ENCODE measurements at places on chromosomes 4 and X.

GRCh38 chrX:21770631-21771321 is 12.9 kb upstream of the SMPX start:
- DNase-seq = no peak

- no peak for DNase-seq
Observed at GRCh38 chrX:103518571-103518970, 718 bp downstream of the RAB40A start.

GRCh38 chr4:163161536-163162205 is 5.0 kb downstream of the NAF1 start:
- DNase-seq = no peak

- DNase-seq = no peak
Observed at GRCh38 chr4:88791274-88791673, 93.6 kb upstream of the NAP1L5 start.

DNA sequence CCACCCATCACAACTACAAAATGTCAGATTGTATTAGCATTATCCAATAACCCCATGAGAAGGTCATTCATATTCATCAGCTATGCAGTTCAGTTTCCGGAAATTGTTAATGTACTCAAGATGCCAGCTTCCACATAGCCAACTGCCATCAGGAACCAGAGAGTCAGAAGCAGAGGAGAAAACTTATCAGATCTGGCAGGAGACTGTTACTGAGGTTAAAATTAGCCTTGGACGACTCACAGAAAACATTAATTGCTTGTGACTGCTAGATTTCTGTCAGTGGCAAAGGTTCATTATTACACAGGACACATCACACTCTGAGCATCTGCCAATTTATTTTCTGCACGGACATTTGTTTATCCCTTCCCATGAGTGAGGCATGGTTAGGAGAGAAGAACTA is 352.8 kb downstream of the DHRSX start:
- no peak for DNase-seq

DNA sequence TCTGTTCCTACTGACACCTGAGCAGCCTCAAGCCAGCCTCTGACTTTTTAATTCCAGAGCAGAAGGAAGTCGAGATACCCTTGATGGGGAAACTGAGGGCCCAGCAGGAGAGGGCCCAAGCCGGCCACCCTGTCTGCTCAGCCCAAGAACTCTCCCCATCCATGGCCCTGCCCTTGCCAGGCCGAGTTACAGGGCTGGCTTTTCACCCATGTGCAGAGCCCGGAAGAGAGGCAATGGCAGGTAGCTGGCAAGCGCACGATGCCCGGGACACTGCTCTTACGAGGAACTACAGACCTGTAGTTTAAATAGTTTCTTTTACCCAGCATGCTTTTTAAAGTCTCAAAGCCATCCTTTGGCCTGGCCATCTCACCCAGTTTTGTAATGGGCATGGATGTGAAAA is 79.9 kb downstream of the MTMR1 start:
- no peak for DNase-seq

GRCh38 chrX:74505437-74505836 is 84.1 kb downstream of the SLC16A2 start:
- DNase-seq = no peak

GRCh38 chrX:23333842-23334520 is 668 bp upstream of the PTCHD1 start:
- no peak for DNase-seq

DNA sequence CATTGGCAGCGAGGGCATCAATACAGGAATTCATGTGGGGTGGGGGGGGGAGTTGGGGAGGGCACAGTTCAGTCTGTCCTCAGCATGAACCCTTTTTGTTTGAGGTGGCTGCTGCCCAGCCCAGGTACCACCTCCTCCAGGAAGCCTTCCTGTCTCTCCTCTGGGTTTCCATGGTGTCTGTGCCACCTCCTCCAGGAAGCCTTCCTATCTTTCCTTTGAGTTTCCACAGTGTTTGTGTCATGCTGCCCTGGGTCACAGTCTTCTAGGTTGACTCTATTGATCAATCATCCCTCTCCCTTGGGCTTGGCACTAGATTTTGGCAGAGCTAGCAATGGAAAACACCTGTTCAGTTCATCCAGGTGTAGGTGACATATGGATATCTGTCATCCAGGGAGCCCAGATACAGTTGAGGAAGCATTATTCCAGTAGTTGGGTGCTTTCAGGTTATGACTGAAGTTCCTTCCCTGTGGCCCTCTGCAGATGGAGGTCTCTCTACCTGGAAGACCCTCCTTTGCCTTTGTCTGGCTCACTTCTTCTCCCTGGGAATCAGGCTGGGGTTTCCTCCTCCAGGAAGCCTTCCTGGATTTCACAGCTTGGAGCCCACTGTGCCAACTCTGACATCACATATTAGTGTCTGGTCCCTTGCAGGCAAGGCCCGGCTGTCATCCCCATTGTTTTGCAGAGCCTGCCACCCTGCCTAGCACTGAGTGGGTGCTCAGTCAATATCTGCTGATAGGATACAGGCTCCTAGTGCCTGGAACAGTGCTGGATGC is 96.6 kb downstream of the SORCS2 start:
- DNase-seq = no peak

DNA sequence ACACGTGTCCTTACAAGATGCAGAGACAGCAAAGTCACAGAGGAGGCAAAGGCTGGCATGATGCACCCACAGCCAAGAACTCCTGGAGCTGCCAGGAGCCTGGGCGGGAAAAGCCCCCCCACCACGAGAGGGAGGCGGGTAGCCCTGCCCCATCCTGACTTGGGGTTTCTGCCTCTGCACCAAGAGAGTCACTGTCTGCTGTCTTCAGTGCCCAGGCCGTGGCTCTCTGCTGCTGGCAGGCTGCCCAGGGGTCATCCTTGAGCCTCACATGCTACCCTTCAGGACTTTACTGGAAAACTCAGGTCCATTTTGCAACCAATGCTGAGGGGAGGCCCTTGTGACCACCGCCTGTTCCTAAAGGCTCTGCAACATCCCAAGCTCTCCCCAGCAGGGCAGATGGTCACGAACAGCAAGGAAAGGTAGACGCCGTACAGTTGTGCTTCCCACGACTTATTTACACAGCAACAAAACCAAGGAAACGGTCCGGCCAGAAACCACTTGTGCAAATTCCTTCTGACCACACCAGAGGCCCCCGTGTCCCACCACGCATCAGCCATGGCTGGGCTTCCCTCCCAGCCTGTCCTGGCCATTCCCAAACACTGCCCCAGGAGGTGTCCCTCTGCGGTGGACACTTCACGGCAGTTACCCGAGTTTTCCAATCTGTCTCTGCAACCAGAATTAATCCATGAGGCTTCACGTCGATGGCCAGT is 56.9 kb downstream of the ACOX3 start:
- no peak for DNase-seq

DNA sequence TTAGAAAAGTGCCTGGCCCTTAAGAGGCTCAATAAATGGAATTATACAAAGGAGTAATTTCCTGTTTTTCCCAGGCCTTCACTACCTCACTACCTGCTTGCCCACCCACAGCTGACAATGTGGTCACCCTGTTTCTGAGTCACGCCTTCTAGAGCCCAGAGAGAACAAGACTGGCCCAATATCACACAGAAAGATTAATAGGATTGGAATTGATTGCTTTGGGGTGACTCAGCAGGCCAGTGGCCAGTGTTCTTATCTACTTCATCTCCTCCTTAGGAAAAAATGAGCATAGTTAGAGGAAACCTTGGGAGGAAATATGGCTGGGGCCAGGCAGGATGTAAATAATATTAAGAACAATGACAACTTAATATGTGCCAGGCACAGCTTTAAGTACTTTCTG is 4.5 kb upstream of the FGF16 start:
- no peak for DNase-seq

DNA sequence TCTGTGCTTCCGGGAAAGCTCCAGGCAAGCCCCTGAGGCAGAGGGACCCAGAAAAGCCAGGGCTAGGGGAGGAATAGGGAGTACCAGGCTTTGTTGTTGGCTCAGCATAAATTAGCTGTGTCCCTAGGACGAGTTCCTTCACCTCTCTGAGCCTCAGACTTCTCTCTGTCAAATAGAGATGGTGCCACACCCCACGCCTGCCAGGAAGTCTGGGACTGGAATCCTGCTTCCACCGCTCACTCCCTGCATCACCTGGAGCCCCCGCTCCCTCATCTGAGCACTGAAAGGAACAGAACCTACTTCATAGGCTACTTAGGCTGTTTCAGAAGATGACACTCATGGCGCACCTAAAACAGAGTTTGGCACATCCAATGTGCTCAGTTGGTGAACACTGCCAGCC is 8.1 kb upstream of the JAKMIP1 start:
- no peak for DNase-seq

DNA sequence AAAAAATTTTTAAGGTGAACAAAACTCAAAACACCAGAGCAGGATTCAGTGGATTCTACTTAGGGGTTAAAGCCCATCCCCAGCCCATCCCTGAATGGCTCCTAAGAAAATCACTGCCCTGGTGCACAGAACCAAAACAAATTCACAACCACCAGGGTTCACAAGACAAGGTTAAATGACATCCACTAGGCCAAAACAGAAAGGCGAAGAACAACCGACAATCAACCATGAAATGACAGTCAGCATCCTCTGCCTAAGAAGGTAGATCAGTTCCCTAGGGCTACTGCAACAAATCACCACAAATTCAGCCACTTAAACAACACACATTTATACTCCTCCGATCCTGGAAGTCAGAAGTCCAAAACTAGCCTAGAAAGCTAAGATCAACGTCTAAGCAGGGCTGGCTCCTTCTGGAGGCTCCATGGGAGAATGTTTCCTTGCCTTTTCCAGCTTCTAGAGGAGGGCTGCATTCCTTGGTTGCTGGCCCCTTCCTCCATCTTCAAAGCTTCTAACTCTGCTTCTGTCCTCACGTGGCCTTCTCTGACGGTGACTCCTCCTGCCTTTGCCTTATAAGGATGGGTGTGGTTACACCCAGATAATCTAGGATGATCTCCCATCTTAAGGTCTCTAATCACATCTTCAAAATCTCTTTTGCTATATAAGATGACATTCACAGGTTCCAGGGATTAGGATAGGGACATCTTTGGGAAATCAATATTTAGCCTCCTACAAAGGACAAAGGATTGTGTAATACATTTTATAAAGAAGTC is 1.8 kb downstream of the CCNQ start:
- no peak for DNase-seq

DNA sequence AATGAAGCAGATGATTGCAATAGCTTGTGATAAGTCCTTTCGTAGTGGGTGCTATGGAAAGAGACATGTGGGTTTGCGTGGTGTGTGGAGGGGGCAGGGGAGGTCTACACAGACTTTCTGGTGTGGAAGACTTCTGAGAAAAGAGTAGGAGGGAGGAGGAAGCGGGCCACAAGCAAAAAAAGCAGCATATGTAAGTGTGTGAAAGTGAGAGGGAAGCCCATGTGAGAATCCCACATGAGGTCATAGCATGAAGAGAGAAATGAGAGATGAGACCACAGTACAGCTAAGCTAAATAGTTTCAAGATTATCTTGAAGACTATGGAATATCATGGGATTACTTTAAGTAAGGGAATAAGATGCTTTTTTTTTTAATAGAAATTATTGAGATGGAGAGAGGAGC is 2039.9 kb upstream of the TENM3 start:
- no peak for DNase-seq

DNA sequence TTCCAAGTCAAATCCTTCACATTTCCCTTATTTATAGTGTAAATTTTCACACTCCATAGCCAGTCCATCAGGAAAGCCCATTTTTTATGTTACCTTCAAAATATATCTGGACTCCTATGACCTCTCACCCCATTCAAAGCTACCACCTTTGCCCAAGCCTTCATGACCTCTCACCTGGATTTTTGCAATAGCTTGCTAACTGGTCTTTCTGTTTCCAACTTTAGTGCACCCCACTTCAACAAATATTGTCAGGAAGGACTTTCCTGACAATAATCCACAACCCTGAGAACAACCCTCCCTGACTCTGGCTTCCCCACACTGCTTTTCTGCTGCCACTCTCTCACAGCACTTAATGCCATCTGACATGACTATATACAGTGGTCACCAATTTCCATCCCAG is 33.4 kb downstream of the ASIC5 start:
- DNase-seq = no peak

GRCh38 chr4:188930822-188931221 is 791.6 kb downstream of the TRIML1 start:
- no peak for DNase-seq

- DNase-seq = no peak
Observed at GRCh38 chr4:76279462-76279861, 27.1 kb upstream of the STBD1 start.

DNA sequence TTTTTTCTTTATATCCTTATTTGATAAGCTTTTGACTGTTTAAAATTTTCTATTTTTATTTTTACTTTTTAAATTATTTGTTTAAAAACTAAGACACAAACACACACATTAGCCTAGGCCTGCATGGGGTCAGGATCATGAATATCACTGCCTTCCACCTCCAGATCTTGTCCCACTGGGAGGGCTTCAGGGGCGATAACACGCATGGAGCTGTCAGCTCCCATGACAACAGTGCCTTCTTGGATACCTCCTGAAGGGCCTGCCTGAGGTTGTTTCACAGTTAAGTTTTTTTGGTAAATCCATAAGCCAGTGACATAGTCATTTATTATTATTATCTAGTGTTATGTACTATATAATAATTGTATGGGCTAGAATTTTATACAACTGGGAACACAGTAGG is 85.4 kb upstream of the FAT1 start:
- DNase-seq = no peak

- DNase-seq = no peak
Observed at GRCh38 chr4:8886612-8887406, 15.2 kb upstream of the HMX1 start.

GRCh38 chr4:172822331-172822730 is 346.3 kb upstream of the GALNT7 start:
- DNase-seq = no peak

GRCh38 chr4:67550451-67550850 is 5.1 kb upstream of the CENPC start:
- no peak for DNase-seq

DNA sequence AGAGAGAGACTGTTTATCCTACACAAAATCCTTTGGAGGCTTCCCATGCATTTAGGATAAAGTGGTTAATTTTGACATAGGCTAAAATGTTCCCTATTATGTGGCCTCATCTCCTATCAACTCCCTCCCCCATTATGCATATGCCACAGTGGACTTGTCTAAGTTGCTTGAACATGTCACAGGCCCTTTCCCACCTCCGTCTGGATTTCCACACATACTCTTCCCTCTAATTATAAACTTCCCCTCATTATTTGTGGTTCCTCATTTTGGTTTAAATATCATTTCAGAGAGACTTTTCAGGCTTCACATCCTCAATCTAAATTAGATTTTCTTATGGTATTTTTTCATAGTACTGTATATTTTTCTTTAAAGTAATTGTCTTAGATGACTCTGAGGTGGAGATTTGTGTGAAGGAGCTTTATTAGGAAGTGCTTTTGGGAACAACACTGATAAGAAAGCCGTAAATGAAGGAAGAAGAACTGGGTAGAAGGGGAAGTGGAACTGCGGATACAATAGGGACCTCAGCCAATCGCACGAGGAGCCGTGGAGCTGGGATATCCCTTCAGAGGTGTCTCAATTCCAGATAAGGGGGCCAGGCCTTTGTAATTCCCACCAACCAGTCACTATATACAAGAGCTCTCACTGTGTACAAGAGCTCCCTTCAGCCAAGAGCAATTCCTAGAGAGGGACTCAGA is 7.9 kb downstream of the C4orf17 start:
- no peak for DNase-seq

- no peak for DNase-seq
Observed at GRCh38 chr4:121308328-121308663, 72.5 kb downstream of the QRFPR start.

- no peak for DNase-seq
Observed at GRCh38 chr4:111678479-111678878, 466.8 kb upstream of the FAM241A start.

- DNase-seq = no peak
Observed at GRCh38 chrX:33195698-33196097, 15.7 kb downstream of the DMD start.

Data from stimulated activated CD8-positive, alpha-beta memory T cell treated with anti-CD3 and anti-CD28 coated beads, Interleukin-7, amount 100 ng/mL, for 24 hours (primary cell).